ENCODE measurements at places on chromosomes 1 and 21.

- no peak for DNase-seq
These were observed 407.6 kb downstream of the PTPRU start for GRCh38 chr1:29643838-29644440.

- no peak for DNase-seq
These were observed 29.8 kb upstream of the NFIA start for GRCh38 chr1:61052395-61053225.

DNA sequence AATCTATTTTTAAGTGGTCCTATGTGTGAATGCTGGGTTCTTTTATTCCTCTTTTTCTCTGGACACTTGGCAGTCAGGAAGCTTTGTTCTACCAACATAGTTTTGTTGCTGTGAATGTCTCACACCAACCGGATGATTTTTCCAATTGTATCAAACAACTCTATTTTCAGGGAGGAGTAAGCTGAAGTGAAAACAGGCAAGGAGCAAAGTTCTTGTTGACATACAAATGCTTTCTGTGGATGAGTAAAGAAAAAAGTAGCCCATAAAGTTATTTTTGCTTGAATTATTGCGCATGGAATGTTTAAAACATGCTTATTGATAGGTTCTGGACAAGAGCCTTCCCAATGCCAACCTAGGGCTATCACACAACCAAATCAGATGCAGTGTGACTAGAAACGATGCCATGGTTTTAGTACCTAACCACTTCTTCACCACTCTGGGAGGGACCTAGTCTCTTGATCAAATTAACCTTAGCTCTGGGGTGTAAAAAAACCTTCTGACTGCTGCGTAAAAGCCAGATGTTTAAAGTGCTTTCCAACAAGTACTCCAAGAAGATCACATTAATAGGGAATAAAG, 4.5 kb downstream of the IER5 start:
- no peak for DNase-seq

- no peak for DNase-seq
These were observed 64.6 kb downstream of the SLC66A1 start for GRCh38 chr1:19376428-19377372.

DNA sequence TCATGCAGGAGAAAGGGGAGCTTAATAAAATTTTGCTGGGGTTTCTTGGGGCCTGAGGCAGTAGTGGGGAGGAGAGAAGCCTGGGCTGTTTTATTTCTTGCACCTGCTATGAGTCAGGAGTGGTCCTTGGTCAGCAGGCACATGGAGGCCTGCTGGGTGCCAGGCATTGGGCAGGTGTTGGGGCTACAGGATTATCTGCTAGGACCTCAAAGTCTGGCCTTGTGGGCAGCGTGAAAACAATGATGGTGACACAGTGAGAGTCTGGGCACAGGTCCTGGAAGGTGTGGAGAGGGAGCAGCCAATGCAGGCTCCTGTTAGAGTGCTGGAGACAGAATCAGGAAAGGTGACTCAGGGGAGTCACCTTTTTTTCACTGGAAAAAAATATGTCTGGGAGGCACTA, 17.2 kb downstream of the ROR1 start:
- DNase-seq: no peak

DNA sequence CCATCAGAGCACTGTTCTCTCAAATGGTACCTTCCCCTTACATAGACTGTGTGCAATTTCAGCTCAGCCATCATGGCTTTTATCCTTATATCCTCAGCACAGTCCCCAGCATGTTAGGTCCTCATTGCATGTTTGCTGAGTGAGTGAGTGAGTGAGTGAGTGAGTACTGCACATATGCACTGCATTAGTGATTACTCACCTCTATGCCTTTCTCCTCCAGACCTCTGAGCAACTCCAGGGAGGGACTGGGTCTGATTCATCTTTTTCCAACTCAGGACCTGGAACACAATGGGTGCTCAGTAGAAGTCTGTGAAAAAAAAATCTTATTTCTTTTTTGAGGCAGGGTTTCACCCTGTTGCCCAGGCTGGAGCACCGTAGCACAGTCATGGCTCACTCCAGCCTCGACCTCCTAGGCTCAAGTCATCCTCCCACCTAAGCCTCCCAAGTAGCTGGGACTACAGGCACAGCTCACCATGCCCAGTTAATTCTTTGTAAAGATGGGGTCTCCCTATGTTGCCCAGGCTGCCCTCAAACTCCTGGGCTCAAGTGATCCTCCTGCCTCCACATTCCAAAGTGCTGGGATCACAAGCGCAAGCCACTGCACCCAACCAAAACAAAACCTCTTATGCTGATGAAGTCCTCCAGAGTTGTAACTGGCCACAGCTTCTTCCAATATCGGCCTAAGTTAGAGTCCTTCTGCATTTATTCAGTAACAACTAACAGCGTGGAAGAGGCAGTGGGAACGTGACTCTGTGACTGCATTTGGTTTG, 23.7 kb downstream of the RNU5D-1 start:
- DNase-seq: no peak

- DNase-seq: peak; percentile 77
These were observed 95.3 kb downstream of the PIK3R3 start for GRCh38 chr1:46036894-46037839.

- no peak for DNase-seq
These were observed 76.5 kb downstream of the DHRS3 start for GRCh38 chr1:12541274-12542137.

GRCh38 chr1:90134175-90134955, 139.5 kb downstream of the ZNF326 start:
- DNase-seq: no peak

DNA sequence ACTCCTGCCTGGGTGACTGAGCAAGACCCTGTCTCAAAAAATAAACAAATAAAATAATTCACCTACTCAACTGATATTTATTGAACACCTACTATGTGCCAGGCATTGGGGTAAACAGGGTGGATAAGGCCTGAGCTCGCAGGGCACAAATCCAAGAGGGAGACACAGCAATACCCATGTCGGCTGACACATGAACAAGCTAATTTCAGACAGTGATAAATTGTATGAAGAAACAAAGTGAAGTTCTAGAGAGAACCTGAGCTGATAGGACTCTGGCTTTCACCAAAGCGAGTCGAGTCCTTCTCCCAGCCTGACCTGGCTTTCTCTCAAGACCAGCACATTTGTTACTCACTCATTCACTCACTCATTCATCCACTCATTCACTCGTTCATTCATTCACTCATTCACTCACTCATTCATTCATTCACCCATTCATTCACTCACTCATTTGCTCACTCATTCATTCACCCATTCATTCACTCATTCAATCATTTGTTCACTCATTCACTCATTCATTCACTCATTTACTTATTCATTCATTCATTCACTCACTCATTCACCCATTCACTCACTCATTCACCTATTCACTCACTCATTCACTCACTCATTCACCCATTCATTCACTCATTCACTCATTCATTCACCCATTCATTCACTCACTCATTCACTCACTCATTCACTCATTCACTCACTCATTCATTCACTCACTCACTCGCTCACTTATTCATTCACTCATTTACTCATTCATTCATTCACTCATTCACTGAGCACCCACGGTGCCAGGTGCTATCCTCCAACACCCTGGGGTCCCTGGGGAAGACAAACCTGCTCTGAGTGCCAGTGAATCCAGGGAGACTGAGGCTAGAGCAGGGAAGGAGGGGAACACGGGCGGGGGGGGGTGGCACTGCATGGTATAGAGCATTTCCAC, 37.4 kb upstream of the CASZ1 start:
- no peak for DNase-seq

DNA sequence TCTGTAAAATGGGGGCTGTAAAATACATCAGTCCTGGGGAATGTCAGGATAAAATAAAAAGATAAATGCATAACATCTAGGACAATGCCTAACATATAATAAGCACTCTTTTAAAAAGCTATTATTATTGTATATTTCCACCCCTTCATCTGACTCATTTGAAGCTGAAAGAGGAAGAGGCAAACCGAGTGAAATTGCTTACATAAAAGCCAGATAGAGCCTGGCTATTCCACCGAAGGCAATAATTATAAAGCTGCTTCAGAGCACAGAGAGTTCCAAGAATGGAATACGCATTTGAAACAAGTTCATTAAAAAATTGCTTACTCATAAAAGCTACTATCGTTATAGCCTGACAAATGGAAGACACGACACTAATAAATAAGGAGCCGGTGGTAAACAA, 186.1 kb upstream of the CAMK1G start:
- DNase-seq: no peak

DNA sequence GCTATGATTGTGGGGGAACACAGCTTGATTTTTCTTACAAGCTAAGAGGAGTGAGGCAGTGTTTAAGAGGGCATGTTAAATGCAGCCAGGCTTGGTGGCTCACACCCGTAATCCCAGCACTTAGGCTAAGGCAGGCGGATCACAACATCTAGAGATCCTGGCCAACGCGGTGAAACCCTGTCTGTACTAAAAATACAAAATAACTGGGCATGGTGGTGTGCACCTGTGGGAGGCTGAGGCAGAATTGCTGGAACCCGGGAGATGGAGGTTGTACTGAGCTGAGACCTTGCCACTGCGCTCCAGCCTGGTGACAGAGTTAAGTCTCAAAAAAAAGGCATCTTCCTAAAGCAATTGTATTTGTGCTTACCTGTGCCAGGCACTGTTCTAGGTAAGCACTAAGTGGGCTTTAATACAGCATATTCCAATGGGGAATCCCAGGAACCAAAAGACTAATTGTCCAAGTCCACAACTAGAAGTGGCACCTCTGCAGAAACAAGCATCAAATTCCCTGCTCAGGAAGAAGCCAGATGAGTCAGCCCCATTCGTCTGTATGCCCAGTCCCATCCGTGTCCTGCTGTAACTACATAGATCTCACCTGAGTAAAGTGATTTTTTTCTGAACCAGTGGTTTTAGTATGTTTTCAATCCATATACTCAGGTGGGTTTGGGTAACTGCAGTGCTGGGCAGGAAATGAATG, 4.6 kb downstream of the RCC1 start:
- DNase-seq: peak; percentile 47

- no peak for DNase-seq
These were observed 799.3 kb upstream of the CXADR start for GRCh38 chr21:16713331-16714117.

DNA sequence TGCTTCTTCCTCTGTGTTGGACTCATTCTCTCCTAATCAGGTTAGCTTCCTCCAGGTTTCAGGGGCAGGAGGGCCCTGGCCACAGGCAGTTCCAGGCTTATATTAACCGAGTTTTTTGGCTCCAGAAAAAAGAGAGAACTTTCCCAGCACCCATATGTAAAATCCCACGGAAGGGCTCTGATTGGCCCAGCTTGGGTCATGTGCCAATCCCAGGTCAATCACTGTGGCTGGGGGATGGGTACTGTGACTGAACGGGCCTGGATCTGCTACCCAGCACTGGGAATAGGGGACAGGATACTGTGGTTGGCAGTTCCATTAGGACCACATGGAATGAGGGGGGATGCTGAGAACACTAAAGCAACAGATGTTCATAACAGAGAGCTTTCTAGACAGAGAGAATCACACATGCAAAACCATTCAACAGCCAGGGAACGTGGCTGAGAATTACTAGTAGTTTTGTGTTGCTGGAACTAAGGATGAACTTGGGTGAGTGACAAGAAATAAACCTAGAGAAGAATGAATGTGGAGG, 51.1 kb upstream of the NEK2 start:
- no peak for DNase-seq

DNA sequence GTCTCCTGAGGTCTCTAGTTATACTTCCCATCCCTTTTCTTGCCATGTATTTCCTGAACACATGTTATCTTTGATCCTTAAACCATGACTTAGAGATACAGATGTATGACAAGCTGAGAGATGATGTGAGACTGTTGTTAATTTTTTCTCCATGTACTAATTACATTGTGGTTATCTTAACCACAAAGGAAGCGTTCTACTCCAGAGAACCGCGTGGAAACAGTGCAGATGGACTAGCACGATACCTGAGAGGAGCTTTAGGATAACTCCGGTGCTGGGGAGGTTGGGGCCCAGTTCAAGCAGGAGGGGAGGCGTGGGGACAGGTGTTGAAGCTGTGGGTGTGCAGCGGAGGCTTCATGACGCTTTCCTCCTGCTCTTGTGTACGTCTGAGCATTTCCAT, 17.5 kb downstream of the PDE9A start:
- DNase-seq: no peak

GRCh38 chr21:40402884-40403582, 443.9 kb downstream of the DSCAM start:
- no peak for DNase-seq

DNA sequence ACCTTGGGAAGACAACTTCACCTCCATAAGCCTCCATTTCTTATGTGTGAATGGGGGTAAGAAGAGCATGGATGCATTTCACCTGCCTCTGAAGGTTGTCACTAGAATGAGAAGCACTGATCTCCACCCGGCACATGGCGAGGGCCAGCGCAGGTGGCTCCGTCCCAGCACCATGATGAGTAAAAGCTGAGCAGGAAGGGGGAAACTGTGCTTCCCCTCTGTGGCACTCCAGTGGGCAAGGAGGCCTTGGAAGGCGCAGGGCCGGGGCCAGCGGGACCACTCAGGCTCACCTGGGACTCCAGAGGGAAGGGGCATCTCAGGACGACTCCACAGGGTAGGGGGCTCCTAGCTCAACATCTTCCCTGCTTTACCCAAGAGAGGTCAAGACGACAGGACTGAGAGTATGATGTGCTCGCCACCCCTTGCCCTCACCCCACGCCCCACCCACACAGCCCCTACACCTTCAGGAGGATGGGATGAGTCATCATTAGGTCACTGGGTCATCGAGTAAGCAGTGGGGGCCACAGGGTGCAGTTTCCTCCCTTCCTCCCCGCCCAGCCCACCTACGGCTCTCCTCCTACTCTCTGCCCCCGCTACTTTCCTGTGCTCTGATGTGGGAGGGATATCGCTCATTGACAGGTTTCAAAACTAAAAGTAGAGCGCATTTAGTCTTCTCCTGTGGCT, 112.1 kb downstream of the HIVEP3 start:
- DNase-seq: peak; percentile 55

- no peak for DNase-seq
These were observed 56.4 kb upstream of the TPTE start for GRCh38 chr21:10464975-10465374.

- no peak for DNase-seq
These were observed 76.1 kb downstream of the CACHD1 start for GRCh38 chr1:64546013-64546412.

DNA sequence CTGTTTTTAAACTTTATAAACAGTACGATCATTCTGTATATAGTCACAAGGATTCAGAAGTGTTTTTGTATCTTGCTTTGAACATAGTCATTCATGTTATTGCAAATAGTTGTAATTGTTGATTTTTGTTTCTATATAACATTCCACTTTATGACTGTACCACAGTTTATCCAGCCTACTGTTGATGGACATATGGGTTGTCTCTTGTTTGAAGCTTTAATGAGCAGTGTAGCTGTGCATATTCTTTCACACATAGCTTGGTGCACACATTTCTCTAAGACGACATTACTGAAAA, 6.1 kb downstream of the CD101 start:
- DNase-seq: no peak

DNA sequence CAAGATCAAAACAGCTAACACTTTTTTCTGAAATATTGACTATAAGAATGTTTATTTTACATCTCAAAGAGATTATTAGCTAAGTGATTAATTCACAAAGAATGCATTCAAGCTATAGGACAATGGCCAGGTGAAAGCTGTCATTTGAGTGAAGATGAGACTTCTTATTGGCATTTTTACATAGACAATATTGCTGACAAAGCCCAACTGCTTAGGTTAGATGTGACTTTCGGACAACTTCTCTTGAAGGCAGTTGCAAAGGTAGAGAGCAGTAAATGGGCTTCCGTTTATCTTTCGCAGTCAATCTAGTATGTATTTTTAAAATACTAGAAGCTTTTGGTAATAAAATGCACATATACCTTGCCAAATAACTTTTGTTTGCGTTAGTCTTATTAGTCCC, 1041.3 kb downstream of the AMY1C start:
- no peak for DNase-seq

GRCh38 chr1:63817152-63817667, 43.4 kb downstream of the ROR1 start:
- no peak for DNase-seq
